Glomerular endothelial cell (primary cell): ENCODE measurements at places on chromosomes 7 and 10. TPM values are rescaled to one million over a fixed set of nuclear protein-coding genes. Genes with fewer than 3 reads are reported as not detected.

CPVL gene
- 2.1 and 6.3 TPM in 2 replicates for total RNA-seq

DNA sequence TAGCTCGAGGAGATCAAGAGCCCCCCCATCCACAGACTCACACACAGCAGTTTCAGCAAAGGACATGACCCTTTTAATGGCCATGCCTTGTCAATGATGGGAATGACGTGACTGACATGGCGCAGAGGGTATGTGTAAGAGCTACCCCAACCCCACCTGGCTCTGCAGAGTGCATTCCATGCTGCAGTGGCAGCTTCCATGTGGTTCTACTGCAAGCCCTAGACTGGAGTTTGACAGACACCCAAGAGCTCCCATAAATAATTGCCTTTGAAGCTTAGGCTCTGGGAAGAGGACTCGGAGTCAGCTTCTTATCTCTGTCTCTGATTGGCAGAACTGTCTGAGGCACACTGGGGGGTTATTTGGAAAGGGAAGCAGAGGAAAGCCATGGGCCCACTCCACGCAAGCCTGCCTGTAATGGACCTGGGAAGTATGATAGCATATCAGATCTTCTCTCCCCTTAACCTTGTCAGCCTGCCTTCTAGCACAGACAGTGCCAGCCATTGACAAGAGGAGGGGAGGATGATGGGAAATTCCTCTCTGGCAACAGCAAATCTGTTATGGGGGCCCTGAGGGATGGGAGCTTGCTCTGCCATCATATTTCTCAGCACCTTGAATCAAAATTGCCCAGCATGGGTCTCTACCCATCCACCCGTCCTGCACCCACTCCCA, 478.5 kb upstream of the PODXL start:
- no peak for DNase-seq

DNA sequence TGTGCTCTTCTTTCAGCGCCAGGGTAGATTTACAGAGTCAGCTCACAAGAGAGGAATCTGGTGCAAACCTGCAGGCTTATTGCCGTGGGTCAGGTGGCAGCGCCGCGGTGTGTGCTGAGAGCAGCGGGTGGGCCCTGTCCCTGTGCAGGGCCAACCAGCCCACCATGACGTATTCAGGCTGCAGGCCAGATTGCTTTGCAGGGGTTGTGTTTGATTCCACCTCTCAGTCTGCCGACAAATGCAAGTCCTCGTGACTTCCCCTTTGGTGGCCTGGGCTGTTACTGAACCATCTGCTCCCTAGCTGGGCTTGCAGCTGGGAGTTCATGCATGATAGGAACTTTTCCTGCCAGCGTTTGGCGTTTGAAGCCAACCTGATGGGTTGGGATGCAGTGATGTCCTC, 66.7 kb upstream of the LEP start:
- no peak for DNase-seq

DNA sequence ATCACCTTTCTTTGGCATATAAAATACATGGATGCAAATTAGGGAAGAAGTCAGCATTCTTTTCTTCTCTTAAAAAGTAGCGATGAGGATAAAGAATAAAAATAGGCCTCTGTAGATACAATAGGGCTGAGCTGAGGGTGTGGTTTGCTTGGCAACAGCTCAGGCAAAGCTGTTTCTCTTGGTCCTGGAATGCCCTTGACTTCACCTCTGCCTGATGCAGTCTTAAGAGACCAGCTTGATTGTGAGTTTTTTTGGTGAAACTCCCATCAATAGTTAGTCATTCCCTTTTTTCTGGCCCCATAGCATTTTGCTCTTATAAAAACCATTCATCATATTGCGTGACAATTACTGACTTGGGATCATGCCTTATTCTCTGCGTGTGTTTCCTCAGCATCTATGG, 42.1 kb upstream of the MKLN1 start:
- DNase-seq = no peak

PPP1R9A gene
- total RNA-seq = 4.6 and 7.0 TPM in 2 replicates

ZNF485 gene
- total RNA-seq = 0.76 and 1.2 TPM in 2 replicates

DNA sequence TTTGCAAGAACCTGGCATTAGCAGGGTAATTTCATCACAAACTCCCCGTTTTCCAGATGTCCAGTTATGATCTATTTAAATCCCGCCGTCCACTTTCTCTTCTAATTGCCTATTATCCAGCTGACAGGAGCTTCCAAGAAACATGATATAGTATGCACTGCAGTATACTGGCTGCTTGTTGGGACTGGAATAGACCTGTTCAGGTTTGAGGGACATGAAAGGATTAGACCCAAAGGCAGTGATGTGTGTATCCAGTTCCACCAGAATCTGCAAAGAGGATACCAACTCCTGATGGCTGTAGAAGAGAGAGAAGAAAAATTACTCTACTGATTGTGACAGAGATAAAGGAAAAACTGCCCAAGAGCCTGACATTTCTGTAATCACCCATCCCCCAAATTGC, 8.9 kb downstream of the MSS51 start:
- no peak for DNase-seq

GRCh38 chr10:15196021-15196834, 27.7 kb upstream of the NMT2 start:
- no peak for DNase-seq
